ENCODE measurements at places on chromosomes 12 and 14. TPM values are rescaled to one million over a fixed set of nuclear protein-coding genes. Genes with fewer than 3 reads are reported as not detected.

Gene MAX
- 66.6 TPM for total RNA-seq

Gene CLEC1B
- total RNA-seq, result not detected

Gene ARHGAP9
- total RNA-seq, result 0.36 TPM

- no peak overlapping the region for H3K27ac ChIP-seq
- no peaks in the 10 kb centered on the region for H3K36me3 ChIP-seq
- no peaks in the 10 kb centered on the region for H3K27me3 ChIP-seq
- no peak overlapping the region for H3K4me3 ChIP-seq
Measured at GRCh38 chr12:15146585-15146984, 74.6 kb downstream of the RERG start.

DNA sequence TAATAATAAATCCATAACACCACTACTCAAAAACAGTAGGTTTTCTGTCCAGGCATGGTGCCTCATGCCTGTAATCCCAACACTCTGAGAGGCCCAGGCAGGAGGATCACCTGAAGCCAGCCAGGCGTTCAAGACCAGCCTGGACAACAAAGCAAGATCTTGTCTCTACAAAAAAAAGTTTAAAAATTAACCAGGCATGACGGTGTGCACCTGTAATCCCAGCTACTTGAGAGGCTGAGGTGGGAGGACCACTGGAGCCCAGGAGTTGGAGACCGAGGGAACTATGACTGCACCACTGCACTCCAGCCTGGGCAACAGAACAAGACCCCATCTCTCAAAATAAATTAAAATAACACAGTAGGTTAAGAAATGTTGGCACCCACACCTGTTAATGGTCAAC lies 44.5 kb upstream of the AP4S1 start:
- no peak for DNase-seq
- H3K36me3 ChIP-seq, result no peaks in the 10 kb centered on the region
- H3K4me1 ChIP-seq, result peaks cover 2% of the 10 kb centered on the region
- H3K4me3 ChIP-seq, result no peak overlapping the region
- no peaks in the 10 kb centered on the region for H3K27me3 ChIP-seq
- peak overlapping the region; percentile 17 for H3K27ac ChIP-seq

GRCh38 chr14:81829447-81829846 lies 295.8 kb upstream of the SEL1L start:
- no peaks in the 10 kb centered on the region for H3K36me3 ChIP-seq
- H3K4me1 ChIP-seq, result no peaks in the 10 kb centered on the region
- no peak overlapping the region for H3K4me3 ChIP-seq
- H3K27ac ChIP-seq, result no peak overlapping the region
- H3K27me3 ChIP-seq, result no peaks in the 10 kb centered on the region
- no peak for DNase-seq

DNA sequence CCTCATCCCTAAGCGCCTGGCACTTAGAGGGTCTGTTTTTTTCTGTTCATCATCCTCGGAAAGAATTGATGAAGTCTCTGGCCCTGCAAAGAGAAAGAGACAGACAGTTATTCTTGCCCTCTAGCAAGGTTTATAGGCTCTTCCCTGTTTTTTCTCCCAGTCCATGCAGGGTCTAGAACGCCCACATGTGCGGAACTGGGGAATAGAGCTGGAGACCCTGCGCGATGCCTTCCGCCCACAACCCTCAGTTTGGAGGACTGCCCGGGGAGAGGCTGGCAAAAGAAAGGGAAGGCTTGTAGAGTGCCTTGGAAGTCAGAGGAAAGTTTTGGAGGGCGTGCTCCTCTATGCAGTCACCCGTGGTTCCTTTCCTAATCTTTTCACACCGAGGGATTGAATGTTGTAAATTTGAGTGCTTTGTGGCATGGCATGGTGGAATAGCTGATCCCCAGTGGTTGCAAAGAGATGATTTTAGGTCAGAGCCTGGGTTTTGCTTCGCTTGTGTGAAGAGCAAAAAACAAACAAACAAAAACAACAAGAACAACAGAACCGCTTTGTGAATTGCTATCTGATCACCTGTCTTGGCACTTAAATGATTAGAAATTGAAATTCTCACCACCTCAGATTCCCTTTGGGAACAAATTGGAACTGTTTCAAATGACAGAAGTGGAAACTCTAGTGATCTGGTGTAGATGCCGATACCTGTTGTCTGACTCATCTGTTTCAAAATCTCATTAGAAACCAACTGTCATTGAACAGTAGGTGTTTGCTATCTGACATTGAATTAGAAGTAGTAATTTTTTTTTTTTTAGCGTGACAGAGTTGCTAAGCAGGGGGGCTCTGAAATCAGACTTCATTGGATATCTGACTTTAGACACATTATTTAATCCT lies 947 bp downstream of the GAS2L3 start:
- DNase-seq, result peak; percentile 73
- peak overlapping the region; percentile 92 for H3K4me3 ChIP-seq
- no peaks in the 10 kb centered on the region for H3K36me3 ChIP-seq
- H3K27ac ChIP-seq, result peak overlapping the region; percentile 80
- H3K27me3 ChIP-seq, result no peaks in the 10 kb centered on the region
- peaks cover 25% of the 10 kb centered on the region for H3K4me1 ChIP-seq

DNA sequence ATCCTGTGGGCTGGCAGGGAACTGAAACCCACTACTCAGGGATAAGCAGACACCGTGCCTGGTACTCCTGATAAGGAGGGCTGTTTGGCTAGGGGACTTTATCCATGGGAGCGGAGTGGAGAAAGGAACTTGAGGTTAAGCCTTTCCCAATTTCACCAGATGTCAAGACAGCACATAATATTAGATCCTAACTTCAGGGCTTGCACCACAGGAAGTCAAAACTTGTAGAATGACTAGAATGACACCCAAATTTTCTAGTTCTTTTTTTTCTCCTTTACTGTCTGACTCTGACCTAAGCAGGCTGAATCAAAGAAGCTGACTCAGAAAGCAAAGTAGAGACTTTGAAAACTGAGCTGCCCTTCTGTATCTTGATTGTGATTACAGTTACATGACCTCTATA lies 7.1 kb upstream of the CGRRF1 start:
- no peaks in the 10 kb centered on the region for H3K27me3 ChIP-seq
- H3K27ac ChIP-seq, result no peak overlapping the region
- H3K4me1 ChIP-seq, result peaks cover 6% of the 10 kb centered on the region
- DNase-seq, result no peak
- H3K4me3 ChIP-seq, result no peak overlapping the region
- no peaks in the 10 kb centered on the region for H3K36me3 ChIP-seq

DNA sequence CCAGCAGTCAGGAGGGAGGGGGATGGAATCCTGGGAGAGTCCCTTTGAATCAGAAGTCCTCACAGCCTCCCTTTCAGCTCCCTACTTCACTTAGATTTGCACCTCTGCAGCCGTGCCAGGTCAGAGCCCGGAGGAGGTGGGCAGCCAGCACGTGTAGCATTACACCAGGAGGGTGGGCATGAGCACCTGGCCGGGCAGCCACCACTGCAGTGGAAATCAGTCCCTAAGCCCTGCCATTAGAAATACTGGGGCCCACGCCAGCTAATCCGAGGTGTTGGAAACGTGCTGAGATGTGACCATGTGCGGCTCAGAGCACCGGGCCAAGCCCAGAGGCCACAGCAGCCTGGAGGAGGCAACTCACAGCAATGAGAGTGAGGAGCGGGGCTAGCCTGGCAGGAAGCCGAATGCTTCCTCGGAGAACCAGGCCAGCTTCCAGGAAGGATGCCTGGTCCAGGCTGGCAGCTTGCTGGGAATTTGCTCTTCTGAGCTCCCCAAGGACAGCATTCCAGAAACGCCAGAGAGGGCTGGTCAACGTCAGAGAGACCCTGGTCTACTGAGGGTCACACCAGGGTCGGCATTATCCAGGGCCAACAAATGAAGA lies 9.4 kb upstream of the CACNA2D4 start:
- H3K27ac ChIP-seq, result no peak overlapping the region
- no peaks in the 10 kb centered on the region for H3K36me3 ChIP-seq
- peaks cover 9% of the 10 kb centered on the region for H3K4me1 ChIP-seq
- H3K27me3 ChIP-seq, result peaks cover 61% of the 10 kb centered on the region

- no peaks in the 10 kb centered on the region for H3K36me3 ChIP-seq
- H3K27ac ChIP-seq, result no peak overlapping the region
- H3K27me3 ChIP-seq, result peaks cover 20% of the 10 kb centered on the region
- H3K4me3 ChIP-seq, result no peak overlapping the region
- peak; percentile 94 for DNase-seq
- no peaks in the 10 kb centered on the region for H3K4me1 ChIP-seq
Measured at GRCh38 chr12:2752676-2753371, 41.9 kb upstream of the FKBP4 start.
